ENCODE measurements at places on chromosomes 1 and 21.

DNA sequence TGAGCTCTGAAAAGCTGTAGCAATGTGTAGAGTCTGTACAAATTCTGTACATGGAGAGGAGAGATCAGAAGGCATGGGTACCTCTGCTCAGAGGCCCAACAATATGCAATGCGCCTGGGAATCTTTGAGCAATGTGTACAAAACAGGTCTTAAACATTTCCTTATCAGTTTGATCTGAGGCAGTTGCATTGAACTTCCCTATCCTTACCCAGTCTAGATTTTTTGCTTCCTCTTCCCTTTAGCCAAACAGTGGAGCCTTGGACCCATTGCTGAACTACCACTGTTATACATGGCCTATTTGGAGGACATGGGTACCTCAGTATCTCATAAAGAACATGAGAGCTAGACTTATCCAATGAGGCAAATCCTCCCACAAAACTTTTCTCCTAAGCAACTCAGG lies 12.6 kb upstream of the MNDA start:
- no peak for DNase-seq

DNA sequence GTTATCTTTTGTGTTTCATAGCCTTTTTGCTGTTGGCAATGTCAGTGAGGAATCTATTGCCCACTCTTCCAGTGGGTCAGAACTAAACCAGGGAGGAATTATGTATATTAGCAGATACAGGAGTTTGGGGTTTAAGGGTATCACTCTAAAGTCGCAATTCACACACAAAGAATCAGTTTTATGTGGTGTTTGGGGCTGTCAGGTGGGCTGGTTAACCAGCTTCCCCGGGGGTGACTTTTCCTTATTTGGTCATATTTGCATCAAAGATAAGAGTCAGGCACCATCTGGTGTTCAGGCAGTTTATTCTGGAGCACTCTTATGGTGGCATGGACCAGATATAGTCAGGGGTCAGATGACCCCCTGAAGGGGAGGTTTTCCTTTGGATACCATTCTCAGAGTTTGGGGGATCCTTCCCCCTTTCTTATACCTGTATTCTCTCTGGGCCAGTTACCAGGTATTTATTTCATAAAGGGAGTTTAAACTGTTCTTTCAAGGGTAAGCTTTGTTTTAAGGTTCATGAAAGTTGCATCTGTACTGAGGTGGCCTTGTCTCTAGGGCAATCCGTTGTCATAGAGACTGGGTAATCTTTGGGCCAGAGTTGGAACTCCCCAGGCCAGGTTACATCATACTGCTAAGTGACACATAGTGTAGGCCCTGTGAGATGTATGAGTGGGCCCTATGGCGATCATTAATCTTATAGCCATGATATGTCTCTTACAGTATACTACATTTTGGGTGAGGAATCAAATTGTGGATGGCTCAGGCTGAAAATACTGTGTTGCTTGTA lies 148.2 kb downstream of the RWDD3 start:
- no peak for DNase-seq

- no peak for DNase-seq
Measured at GRCh38 chr1:164785841-164786534, 227.0 kb downstream of the PBX1 start.

- DNase-seq, result no peak
Measured at GRCh38 chr1:59779949-59780348, 34.8 kb upstream of the HOOK1 start.

DNA sequence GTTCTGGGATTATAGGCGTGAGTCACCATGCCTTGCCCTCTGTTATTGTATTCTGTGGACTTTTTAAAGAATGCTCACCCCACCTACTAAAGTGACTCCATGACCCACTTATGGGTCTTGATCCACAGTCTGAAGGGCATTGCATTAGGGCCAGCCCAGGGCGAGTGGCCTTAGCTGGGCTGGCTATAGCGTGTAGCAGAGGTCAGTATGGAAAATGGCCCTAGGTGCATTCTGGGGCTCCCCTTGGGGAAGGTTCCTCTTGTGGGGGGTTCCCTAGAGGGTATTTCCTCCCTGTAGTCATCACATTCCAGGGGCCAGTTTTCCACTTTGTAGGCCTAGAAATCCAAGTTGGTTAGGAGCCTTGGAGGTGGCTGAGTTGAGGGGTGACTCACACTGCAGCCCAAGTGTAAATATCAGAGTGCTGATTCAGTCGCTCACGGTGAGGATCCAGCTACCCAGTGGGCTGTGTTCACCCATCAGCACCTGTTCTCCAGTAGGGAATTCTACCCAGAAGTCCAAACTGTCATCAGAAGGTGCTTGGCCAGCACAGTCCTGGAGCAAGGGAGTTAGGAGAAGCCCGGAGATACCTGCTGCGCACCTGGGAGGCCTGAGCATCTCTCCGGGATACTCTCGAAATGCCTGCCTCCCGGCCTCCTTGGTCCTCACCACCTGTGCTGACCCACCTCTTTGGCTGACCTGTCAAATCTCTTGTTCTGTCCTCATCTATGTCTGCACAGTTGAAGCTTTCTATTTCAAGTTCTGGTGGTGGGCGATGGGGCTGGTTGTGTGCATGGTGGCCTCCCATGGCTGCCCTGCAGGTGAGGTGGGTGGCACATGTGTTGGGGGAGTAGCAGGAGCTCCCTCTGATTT lies 52.2 kb downstream of the NENF start:
- no peak for DNase-seq

- no peak for DNase-seq
Measured at GRCh38 chr1:112004076-112004475, 14.6 kb upstream of the KCND3 start.

DNA sequence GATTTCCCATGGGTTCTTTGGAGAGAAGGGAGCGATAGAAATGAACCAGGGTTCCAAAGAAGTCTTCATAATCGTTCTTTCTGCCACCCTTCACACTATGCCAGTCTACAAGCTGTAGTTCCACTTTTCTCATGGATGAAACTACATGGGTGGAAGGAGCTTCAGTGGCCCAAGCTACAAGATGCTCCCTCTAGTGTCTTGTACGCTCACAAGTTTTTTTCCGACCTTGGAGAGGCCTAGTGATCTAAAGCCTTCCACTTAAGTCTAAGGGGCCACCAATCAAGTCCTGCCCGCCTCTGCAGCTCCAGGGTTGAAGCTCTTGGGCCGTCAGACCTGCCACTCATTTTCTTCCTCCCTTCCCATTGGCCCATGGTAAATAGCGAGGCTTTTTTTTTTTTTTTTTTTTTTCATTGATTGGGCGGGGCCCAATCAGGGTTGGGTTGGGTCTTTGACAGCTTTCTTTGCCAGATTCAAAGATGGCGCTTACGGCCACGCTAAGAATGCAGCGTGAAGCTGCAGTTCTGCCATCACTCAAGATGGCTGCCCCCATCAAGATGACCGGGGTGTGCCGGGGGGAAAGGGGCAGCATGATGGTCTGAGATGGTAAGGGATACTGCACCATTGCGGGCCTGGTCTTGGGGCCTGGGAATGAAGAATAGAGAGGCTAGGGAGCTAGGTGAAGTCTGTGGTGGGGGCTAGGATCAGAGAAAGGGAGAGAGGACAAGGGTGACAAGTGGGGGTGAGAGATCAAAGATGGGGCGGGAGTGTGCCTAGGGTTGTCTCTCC lies at the start of gene TOMM40L:
TSS of gene TOMM40L (plus strand) at position 527 of the 786 bp plus-strand sequence. CDS start 430 bp downstream, outside the sequence.
- peak; percentile 87 for DNase-seq

DNA sequence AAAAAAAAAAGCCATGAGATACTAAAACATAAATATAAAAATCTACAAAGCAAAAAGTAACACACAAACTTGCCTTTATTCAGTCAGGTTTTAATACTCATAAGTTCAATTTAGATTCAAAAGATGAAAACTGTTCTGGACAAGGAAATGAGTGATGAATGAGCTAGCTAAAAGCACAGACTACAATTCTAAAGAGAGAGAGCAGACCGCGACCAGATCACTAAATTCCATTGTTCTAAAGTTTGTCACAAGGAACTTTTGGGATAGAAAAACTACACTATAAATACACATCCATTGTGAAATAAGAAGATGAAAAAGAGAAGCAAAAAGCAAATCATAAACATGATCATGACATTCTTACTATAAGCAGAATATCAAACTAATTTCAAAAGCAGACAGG lies 1.7 kb downstream of the ODF2L start:
- DNase-seq, result no peak

DNA sequence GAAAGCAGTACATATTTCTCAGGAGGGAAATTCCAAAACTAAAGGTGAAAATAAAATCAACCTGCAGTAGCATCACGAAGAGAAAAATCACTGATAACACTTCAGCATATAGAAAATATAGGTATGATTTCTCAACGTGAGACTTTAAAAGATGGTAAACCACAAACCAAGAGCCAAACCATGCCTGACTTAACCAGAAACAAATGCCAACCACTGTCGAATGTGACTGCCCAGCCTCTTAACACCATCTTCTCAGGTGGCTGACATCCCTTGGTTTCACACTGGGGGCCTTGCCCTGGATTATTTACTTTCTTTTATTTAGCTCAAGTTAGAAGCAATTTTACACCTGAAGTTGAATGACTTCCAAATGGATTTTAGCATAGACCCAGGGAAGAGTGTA lies 10.1 kb downstream of the HMGCS2 start:
- DNase-seq, result no peak

DNA sequence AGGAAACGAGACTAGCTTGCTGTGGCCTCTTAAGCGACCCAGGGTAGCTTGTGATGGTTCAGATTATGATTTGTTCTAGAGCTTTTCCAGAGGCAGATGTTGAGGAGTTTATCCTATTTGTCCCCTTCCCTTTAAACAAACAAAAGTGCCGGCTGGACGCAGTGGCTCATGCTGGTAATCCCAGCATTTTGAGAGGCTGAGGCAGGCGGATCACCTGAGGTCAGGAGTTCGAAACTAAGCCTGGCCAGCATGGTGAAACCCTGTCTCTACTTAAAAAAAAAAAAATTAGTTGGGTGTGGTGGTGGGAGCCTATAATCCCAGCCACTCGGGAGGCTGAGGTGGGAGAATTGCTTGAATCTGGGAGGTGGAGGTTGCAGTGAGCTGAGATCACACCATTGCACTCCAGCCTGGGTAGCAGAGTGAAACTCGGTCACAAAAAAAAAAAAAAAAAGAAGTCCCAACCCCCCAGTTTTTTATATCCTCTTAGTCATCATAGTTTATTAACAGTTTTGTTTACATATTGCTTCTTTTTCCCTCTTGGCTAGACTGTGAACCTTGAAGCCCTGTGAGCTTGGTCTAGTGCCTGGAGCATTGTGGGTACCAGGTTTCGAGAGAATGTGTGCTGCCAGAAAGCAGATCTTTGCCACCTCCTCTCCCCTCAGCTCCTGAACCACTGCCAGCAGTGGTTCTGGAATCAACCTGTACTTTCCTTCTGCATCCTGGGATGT lies 29.8 kb downstream of the MAPKAPK2 start:
- DNase-seq, result no peak

DNA sequence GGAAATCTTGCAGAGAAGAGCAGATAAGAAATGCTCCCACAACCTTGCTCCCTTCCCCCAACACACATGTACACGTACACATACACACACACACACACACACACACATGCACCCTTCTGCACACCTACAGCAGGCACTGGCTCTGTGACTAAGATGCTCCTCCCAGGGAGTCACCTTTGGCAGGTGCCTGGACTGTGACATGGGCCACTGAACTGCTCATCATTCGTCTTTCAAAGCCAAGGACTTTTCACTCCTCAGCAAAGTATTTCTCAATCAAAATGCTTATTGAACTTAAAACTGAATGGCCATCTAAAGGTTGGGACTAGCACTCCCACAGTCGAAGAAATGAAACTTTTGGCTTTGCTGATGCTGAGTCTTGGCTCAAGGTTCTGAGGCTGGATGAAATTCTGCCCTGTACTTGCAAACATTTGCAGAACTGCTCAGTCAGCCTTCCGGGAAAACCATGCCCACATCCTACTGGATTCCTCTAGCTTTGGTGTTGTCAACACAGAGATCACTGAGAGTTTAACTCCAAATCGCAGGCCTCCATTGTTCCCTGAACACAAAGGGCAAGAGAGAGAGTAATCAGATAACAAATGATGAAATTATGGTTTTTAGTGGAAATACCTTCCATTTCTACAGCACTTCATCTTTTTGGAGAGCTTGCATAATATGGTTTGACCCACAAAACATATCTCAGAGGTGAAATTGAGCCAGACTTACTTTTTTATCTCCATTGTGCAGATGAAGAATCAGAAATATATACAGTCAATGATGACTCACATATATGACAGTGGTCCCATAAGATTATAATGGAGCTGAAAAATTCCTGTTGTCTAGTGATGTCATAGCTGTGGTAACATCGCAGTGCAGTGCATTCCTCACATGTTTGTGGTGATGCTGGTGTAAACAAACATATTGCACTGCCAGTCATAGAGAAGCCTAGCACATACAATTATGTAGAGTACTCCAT lies 72.4 kb upstream of the BCAR3 start:
- no peak for DNase-seq

DNA sequence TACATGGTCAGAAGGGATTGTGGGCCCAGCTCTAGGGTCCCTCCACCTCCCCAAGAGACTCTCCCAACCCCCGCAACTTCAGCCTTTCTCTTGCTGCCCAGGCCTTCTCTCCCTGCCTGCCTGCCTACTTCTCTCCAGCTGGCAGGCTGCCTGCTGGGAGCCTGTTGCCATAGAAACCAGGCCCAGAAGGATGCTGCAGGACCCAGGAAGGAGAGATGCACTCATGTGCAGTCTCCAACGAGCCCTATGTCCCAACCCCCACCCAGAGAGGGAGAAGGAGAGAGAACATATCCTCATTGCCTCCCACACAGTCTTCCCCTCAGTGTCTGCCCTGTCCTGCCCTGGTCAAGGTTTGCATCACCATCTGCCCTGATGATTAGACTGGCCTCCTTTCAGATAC lies 10.8 kb upstream of the SMIM12 start:
- no peak for DNase-seq

GRCh38 chr1:106222403-106222802 lies 834.1 kb upstream of the PRMT6 start:
- DNase-seq, result no peak

DNA sequence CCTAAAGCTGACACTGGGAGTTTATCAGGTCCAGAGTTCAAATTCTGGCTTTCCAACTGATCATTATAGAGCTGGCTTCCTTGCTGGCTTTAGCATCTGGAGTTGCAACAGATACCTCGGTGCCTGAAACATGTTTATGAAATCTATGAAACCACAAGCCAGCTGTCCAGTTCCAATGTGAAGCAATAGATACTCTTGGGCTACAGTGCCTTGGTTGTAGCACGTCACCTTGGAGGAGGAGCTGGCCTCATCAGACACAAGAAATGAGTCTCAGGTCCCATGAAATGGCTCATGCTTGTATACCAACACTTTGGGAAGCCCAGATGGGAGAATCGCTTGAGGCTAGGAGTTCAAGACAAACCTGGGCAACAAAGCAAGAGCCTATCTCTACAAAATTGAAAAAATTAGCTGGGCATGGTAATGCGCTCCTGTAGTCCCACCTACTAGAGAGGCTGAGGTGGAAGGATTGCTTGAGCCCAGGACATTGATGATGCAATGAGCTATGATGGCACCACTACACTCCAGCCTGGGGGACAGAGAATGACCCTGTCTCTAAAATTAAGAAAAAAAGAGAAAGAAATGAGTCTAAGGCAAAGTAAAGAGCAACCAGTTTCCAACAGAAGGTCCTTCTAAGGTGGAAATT lies 132.5 kb upstream of the ZNF648 start:
- DNase-seq, result no peak
